ENCODE measurements at places on chromosomes 11 and 22.

- no peak for DNase-seq
Measured at GRCh38 chr11:59416613-59417012, 9.6 kb downstream of the OR5A2 start.

DNA sequence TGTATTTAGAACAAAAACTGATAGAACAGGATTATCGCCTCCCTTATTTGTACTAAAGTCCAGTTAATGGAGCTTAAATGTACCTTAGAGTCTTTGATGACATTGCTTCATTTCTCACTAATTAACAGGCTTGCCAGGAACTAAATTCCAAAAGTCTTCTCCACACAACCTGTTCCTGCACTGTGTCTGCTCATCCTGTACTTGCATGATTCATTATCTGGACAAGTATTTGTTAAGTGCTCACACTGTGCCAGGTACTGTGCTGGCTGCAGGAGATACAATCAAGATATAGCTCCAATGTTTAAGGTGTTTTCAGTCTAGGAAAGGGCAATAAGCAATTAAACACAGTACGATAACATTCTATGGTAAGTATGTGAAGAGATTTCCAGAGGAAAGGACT lies 485.9 kb upstream of the TENM4 start:
- DNase-seq, result no peak

- no peak for DNase-seq
Measured at GRCh38 chr11:70487756-70488155, 89.4 kb downstream of the CTTN start.

GRCh38 chr22:23763579-23763945 lies 772 bp downstream of the C22orf15 start:
- DNase-seq, result peak; percentile 42

DNA sequence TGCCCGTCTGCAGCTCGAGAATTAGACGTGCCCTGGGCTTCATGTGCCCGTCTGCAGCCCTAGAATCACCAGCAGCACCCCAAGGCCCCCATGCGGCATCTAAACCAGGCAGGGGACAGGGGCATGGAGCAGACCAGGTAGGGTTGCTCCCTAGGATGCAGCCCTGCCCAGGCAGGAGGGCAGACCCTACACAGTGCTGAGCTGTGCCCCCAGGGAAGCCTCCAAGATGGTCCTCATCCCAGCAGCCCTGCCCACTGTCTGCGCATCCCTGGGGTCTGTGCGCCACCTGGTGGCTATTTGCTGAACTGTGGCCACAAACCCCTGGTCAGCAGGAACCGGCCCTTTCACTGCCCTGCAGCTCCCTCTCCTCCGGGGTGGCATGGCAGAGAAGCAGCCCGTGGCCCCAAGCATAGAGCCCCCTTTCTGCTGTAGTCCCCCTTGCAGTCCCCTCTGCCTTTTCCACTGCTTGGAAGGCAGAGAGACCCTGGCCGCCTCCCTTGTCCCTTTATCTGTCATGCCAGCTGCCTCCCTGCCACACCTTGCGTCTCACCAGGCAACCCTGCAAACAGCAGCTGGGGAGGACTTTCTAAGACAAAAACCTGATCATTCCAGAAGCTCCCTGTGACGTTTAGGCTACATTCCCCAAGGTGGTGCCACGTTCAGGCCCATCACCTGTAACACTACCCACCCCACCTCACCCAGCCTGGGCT lies 86.6 kb downstream of the KCNQ1 start:
- DNase-seq, result peak; percentile 55

GRCh38 chr11:74694136-74694930 lies 36.9 kb downstream of the CHRDL2 start:
- no peak for DNase-seq

DNA sequence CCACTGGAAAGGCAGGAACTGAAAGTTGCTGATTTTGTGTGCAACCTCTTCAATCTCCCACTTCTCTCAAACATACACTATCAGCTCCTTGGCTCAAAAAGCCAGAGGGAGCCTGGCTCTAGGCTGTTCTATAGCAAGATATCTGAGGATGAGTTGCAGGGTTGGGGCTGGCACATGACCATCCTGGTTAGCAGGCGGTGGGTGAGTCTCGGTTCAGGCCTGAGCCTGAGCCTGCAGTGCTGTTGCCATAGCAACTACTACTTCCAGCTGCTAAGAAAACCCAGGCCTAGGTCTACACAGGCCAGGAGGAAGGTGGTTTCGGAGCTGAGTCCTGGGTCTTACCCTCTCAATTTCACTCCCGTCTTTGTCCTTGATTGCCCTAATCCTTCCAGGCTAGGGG lies 39.0 kb downstream of the CWC15 start:
- DNase-seq, result no peak

- no peak for DNase-seq
Measured at GRCh38 chr11:36296884-36297543, 926 bp downstream of the PRR5L start.

DNA sequence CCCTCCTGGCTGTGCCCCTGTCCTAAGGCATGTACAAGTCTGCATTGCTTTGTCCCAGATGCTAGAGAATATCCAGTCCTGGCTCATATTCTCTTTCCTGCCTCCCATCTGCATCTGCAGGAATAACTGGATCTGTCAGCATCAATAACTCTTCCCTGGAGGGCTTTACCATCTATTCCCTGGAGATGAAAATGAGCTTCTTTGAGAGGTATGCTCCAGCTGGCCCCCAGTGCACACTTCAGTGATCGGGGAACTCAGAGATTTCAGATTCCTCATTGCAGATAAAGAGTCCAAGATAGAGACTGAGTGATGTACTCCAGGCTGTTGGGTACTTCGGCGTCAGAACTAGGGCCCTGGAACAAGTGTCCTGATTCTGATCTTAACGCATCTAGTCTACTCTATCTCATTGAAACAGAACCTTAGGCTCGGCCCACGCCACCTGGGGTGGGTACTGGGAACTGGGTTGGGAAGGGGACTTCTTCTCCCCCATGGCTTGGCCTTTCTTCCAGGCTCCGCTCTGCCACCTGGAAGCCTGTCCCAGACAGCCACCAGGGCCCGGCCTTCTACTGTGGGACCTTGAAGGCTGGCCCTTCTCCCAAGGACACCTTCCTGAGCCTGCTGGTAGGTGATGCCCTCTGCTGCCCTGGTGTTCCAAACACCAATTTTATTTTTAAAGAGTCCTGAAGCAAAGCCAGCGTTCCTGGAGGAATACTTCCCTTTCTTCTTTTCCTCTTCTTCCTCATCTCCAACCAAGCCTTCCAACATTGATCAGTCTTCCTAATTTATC lies 17.8 kb upstream of the GLB1L2 start:
- no peak for DNase-seq

- no peak for DNase-seq
Measured at GRCh38 chr22:26724414-26724813, 67.0 kb downstream of the MIAT start.

- no peak for DNase-seq
Measured at GRCh38 chr11:102717280-102717679, 7.5 kb downstream of the MMP8 start.

GRCh38 chr11:12056119-12056518 lies 47.7 kb upstream of the DKK3 start:
- no peak for DNase-seq

GRCh38 chr11:32758291-32758690 lies 36.2 kb downstream of the CCDC73 start:
- DNase-seq, result no peak

DNA sequence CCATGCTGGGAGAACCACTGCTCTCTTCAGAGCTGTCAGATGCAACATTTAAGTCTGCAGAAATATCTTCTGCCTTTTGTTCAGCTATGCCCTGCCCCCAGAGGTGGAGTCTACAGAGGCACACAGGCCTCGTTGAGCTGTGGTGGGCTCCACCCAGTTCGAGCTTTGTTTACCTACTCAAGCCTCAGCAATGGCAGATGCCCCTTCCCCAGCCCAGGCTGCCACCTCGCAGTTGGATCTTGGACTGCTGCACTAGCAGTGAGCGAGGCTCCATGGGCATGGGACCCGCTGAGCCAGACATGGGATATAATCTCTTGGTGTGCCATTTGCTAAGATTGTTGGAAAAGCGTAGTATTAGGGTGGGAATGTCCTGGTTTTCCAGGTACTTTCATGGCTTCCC lies 229.1 kb upstream of the C11orf87 start:
- no peak for DNase-seq

DNA sequence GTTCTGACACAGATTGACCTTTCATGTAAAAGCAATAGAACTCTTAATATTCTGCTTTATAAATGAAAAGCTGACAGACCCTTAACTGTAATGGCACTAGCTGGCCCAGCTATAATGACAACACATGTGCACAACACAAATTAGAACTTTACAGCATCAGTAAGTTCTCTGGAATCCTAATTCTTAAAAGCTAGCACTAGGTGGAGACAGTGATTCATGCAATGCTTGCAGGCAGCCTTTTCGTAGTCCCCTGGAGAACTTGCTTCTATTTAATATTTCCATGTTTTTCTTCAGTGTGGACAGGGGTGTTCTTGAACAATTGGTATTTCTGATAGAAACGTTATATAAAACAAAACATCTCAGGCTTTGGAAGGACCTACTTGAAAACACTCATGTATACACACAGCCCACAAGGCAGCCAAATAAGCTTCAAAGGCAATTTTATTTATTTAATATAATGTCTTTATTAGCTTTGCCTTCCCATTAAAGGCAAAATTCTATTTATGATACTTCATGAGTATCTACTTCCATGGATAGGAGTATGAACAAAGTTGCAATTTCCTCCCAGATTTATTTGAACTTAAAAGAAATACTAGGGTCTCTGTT lies 374.3 kb upstream of the MPPED2 start:
- DNase-seq, result no peak

DNA sequence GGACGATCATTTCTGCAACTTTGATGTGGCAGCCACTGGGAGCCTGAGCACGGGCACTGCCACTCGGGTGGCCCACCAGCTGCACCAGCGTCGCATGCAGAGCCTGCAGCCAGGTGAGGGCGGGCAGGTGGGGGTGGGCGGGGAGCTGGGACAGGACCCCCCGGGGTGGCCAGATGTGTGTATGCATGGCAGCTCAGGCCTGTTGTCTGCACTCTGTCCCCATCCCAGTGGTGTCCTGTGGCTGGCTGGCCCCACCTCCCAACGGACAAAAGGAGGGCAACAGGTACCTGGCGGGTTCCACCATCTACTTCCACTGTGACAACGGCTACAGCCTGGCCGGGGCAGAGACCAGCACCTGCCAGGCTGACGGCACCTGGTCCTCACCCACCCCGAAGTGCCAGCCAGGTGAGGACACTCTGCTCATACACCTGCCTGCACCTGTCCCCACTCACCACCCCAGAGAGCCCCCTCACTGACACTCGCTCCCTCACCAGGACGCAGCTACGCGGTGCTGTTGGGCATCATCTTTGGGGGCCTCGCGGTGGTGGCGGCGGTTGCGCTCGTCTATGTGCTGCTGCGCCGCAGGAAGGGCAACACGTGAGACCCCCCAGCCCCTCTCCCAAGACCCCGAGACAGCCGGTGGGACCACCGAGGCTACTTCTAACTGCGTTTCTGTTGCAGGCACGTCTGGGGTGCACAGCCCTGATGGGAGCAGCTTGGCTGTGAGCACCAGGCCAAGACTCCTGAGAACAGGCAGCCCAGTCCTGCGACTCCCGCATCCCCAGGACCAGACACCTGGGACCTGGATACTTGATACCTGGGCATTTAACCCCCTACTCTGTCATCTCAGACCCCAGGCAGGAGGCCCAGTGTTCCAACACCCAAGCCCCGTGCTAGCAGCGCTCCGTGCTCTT lies 6.7 kb downstream of the SUSD2 start:
- DNase-seq, result no peak

- DNase-seq, result no peak
Measured at GRCh38 chr11:72672597-72673238, 1.5 kb downstream of the PDE2A start.

- peak; percentile 46 for DNase-seq
Measured at GRCh38 chr11:120108154-120108784, 29.6 kb downstream of the TRIM29 start.

DNA sequence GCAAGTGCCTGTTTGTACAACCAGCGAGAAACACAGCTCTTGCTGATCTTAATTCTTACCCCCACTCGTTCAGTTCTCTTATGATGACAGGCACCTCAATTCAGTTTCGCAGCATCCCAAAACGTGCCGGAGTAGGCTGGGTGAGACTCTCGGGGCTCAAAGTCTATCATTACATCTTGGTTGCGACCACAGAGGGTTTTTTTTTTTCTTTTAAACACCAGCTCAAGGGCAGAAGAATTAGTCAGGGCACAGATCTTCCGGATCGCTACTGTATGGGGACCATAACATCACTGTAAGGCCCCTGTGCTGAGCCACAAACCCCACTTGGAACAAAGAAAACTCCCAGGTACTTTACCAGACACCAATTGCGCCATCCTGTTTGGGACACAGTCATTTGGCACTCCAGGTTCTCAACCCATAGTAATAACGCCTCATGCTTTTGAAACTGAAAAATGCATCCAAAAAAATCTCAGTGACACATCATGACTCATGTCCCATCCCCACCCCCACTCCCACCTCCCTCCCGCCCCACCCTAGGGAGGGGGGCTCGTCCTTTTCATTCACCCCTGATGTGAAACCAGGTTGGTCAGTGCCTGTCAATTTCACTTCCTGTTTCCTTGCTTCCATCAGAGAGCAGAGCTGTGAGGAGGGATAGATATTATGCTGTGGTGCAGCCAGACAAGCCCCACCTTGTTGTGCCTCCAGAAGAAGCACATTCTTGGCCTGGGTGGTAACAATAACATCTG lies 41.0 kb upstream of the CD5 start:
- peak; percentile 88 for DNase-seq

- no peak for DNase-seq
Measured at GRCh38 chr11:99841885-99842284, 821.1 kb downstream of the CNTN5 start.

DNA sequence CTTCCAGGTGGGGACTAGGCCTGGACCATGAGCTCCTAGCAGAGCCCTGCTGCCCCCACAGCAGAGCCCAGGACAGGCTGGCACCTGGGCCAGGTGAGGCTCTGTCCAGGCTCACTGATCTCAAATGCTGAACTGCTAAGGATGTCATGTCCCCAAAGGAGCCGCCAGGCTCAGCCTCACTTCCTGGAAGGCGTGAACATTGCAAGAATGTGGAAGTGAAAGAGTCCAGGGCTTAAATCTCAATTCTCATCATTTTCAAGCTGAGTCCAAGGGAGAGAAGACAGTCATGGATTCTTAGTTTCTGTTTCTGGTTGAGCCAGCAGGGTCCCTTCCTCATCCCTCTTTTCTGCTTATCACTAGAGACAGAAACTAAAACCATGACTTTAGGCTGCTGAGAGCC lies 5.0 kb downstream of the ASCL2 start:
- DNase-seq, result no peak

GRCh38 chr11:31802990-31803812 lies 7.9 kb downstream of the PAX6 start:
- no peak for DNase-seq

- DNase-seq, result no peak
Measured at GRCh38 chr11:77370217-77370616, 68.7 kb upstream of the GDPD4 start.

Measured in activated CD4-positive, alpha-beta T cell treated with anti-CD3 and anti-CD28 coated beads, Interleukin-2, amount 50 U/mL, for 24 hours (primary cell).